ENCODE measurements at places on chromosomes 12 and 14. TPM values are rescaled to one million over a fixed set of nuclear protein-coding genes. Genes with fewer than 3 reads are reported as not detected.

DNA sequence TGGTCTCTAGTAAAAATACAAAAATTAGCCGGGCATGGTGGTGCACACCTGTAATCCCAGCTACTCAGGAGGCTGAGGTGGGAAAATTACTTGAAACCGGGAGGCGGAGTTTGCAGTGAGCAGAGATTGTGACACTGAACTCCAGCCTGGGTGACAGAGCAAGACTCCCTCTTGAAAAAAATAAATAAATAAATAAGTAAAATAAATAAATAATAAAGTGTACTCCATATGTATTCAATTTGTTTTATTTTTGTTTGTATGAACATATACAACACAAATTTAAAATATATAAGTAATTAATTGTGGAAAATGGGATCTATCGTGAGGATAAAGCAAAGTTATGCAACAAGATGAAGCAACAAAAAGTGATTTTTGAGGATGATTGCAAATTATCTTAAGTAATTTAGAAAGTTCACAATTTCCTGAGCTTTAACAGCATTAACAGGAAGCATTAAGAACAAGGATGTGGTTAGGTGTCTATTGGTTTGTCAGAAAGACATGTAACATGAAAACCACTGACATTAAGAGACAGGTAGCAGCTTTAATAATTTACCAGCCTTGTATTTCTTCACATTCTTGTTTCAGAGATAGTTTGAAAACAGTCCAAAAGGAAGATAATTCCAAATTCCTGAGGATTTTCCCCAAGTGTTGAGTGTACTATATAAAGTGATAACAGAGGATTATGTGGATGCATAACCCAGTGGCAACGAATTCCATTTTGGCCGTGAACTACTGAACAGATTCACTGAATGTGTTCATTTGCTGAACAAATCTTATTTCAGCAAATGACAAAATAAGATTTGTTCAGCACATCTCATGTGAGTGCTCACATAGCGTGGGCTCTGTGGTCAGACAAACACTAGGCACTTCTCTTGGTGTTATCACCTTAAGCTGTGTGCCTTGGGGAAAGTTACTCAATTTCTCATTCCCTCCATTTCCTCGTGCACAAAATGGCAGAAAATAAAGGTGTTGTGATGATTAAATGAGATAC, 68.6 kb upstream of the RESF1 start:
- H3K4me1 ChIP-seq, result no peaks in the 10 kb centered on the region
- no peak overlapping the region for H3K27ac ChIP-seq
- H3K27me3 ChIP-seq, result no peaks in the 10 kb centered on the region
- H3K36me3 ChIP-seq, result no peaks in the 10 kb centered on the region
- H3K4me3 ChIP-seq, result no peak overlapping the region

GRCh38 chr12:46400406-46400805, 27.8 kb upstream of the SLC38A2 start:
- H3K27me3 ChIP-seq, result no peaks in the 10 kb centered on the region
- DNase-seq, result no peak
- H3K4me1 ChIP-seq, result peaks cover 21% of the 10 kb centered on the region
- no peaks in the 10 kb centered on the region for H3K36me3 ChIP-seq

DNA sequence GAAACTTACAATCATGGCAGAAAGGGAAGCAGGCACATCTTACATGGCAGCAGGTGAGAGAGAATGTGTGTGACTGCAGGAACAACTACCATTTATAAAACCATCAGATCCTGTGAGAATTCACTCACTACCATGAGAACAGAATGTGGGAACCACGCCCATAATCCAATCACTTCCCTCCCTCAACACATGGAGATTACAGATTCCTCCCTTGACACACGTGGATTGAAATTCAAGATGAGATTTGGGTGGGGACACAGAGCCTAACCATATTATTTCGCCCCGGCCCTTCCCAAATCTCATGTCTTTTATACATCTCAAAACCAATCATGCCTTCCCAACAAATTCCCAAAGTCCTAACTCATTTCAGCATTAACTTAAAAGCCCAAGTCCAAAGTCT, 203.6 kb downstream of the C12orf75 start:
- DNase-seq, result no peak
- H3K27ac ChIP-seq, result no peak overlapping the region
- H3K27me3 ChIP-seq, result no peaks in the 10 kb centered on the region

DNA sequence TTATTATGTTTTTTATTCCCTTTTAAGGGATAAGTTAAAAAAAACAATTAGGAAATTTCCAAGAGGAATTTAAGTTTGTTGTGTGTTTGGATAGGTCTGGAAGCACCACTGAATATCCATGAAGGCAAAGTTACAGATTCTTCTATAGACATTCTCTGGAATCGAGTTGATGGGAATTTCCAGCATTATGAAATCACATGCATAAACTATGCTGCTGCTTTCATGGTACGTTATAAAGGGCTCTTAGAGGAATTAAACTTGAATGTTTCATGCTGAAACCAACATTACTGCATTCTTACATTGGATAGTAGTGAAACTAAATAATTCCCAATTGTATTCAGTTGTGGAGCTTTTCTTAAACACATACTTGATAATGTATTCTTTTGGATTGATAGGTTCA, 21.5 kb upstream of the PTPRQ start:
- no peaks in the 10 kb centered on the region for H3K27me3 ChIP-seq
- no peak overlapping the region for H3K27ac ChIP-seq
- H3K4me1 ChIP-seq, result no peaks in the 10 kb centered on the region
- no peaks in the 10 kb centered on the region for H3K36me3 ChIP-seq
- H3K4me3 ChIP-seq, result no peak overlapping the region

DNA sequence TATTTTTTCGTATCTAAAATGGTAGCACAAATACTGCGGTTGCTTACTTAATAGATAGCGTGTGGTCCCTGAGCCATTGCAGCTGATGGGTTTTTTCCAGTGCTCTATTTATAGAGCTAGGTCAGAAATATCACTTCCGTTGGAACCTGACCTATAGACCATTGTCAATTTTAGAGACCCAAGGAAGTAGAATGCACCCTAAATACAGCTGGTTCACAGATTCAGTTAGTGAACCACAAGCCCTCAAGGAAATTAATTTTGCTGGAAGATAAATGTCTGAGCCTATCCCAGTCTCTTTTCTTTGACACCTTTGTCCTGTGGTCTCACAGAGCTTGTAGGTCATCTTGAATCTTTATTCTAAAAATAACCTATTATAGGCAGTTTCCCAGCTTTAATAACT, 391.0 kb downstream of the ZFP36L1 start:
- no peak overlapping the region for H3K4me3 ChIP-seq
- H3K27me3 ChIP-seq, result no peaks in the 10 kb centered on the region
- DNase-seq, result no peak
- peaks cover 51% of the 10 kb centered on the region for H3K4me1 ChIP-seq

DNA sequence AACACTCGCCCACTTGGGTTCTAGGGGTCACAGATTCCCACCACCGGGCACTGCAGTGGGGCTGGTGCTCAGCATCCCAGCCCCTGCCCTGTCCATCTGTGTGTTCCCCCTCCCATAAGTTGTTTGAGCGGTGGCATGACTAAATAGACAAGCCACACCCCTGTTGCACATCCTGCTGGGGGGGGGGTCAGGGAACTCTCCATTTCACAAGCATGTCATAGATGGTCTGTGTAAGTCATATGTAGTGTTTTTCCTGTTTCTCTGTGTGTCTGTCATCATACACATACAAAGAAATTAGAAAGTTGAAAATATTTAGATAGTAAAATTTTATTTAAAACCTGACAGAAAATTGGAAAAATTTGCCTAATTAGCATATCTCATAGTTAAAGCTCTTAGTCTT, 270.2 kb downstream of the IPO8 start:
- H3K4me1 ChIP-seq, result peaks cover 9% of the 10 kb centered on the region
- DNase-seq, result no peak
- H3K27ac ChIP-seq, result no peak overlapping the region
- no peak overlapping the region for H3K4me3 ChIP-seq
- no peaks in the 10 kb centered on the region for H3K36me3 ChIP-seq

DNA sequence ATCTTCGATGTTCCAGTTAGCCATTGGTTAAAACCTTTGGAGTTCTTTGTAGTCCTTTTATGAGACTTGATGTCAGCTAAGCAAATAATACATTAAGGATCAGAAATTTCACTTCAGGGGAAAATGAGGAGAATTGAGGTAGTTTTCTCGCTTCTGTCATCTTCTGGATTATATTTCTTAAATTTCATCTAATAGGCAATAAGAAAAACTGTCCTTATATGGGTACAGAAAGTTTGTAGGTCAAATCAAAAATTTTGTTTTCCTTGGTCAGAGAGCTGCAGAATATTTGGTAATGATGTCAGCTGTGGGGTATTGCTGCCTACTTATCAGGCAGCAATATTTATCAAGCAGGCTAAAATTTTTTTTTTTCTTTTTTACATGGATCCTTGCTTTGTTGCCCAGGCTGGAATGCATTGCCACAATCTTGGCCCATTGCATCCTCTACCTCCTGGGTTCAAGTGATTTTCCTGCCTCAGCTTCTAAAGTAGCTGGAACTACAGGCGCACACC, 37.1 kb downstream of the RIMKLB start:
- no peak overlapping the region for H3K4me3 ChIP-seq
- no peak overlapping the region for H3K27ac ChIP-seq
- no peaks in the 10 kb centered on the region for H3K36me3 ChIP-seq

GRCh38 chr12:19970821-19971220, 397.5 kb upstream of the PDE3A start:
- H3K27ac ChIP-seq, result no peak overlapping the region
- no peaks in the 10 kb centered on the region for H3K27me3 ChIP-seq
- H3K36me3 ChIP-seq, result no peaks in the 10 kb centered on the region
- DNase-seq, result no peak
- no peaks in the 10 kb centered on the region for H3K4me1 ChIP-seq
- no peak overlapping the region for H3K4me3 ChIP-seq

- H3K4me3 ChIP-seq, result no peak overlapping the region
- no peak for DNase-seq
- H3K27ac ChIP-seq, result no peak overlapping the region
- H3K36me3 ChIP-seq, result peaks cover 36% of the 10 kb centered on the region
- H3K4me1 ChIP-seq, result peaks cover 16% of the 10 kb centered on the region
Observed at GRCh38 chr12:27385766-27386564, 53.3 kb downstream of the BMAL2 start.

GRCh38 chr12:122743895-122744525, 8.6 kb upstream of the DENR start:
- H3K27ac ChIP-seq, result no peak overlapping the region
- peaks cover 3% of the 10 kb centered on the region for H3K4me1 ChIP-seq
- no peaks in the 10 kb centered on the region for H3K36me3 ChIP-seq
- H3K27me3 ChIP-seq, result no peaks in the 10 kb centered on the region
- DNase-seq, result no peak
- H3K4me3 ChIP-seq, result no peak overlapping the region

GRCh38 chr12:45231515-45232145, 15.7 kb downstream of the ANO6 start:
- H3K27me3 ChIP-seq, result no peaks in the 10 kb centered on the region
- no peak overlapping the region for H3K4me3 ChIP-seq
- peaks cover 52% of the 10 kb centered on the region for H3K4me1 ChIP-seq
- H3K36me3 ChIP-seq, result peaks cover 10% of the 10 kb centered on the region
- peak overlapping the region; percentile 97 for H3K27ac ChIP-seq
- DNase-seq, result no peak

- no peaks in the 10 kb centered on the region for H3K36me3 ChIP-seq
- H3K27ac ChIP-seq, result peak overlapping the region; percentile 70
- DNase-seq, result no peak
- no peaks in the 10 kb centered on the region for H3K27me3 ChIP-seq
Observed at GRCh38 chr12:13178568-13179210, 17.8 kb upstream of the EMP1 start.

DNA sequence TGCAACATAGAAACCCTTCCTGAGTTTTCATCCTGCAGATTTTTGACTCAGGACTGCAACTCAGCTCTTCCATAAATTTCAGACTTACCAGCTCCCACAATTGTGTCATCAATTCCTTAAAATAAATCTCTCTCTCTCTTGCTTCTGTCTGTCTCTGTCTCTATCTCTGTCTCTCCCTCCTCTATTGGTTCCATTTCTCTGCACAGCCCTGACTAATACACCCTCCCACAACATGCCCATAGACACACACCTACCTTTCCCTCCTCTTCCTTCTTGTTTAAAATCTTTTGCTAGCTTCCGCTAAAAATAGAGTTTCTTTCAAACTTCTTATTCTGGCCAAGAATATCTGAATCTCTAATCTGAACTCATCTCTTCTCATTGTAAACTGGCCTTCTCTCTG, 22.9 kb upstream of the PTHLH start:
- H3K27me3 ChIP-seq, result no peaks in the 10 kb centered on the region
- H3K4me3 ChIP-seq, result no peak overlapping the region
- H3K36me3 ChIP-seq, result no peaks in the 10 kb centered on the region
- DNase-seq, result no peak
- no peak overlapping the region for H3K27ac ChIP-seq

DNA sequence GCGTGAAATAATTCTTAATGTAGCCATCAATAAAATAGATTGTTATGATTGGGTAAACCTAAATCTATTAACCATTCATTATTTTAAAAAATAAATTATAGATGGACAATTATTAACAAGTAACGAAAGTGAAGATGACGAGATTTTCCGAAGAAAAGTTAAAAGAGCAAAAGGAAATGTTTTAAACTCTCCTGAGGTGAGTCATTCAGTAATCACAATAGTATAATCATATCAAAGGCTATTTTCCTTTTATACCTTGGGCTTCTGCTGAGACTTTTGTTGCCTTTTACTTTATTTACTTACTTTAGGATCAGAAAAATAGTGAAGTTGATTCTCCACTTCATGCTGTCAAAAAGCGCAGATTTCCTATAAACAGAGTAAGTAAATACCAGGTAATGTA, 45.6 kb downstream of the FANCM start:
- H3K36me3 ChIP-seq, result no peaks in the 10 kb centered on the region
- no peaks in the 10 kb centered on the region for H3K27me3 ChIP-seq
- no peak overlapping the region for H3K4me3 ChIP-seq
- H3K27ac ChIP-seq, result no peak overlapping the region

GRCh38 chr12:39364196-39364595, 78.7 kb downstream of the KIF21A start:
- no peak overlapping the region for H3K27ac ChIP-seq
- H3K27me3 ChIP-seq, result no peaks in the 10 kb centered on the region
- DNase-seq, result no peak
- H3K4me3 ChIP-seq, result no peak overlapping the region
- no peaks in the 10 kb centered on the region for H3K36me3 ChIP-seq

Gene PPFIA2
- polyA plus RNA-seq, result not detected

Gene NFATC4
- 2.2 TPM for polyA plus RNA-seq

Gene FAM186B
- polyA plus RNA-seq, result 0.13 TPM

Gene ANO2
- 0.14 TPM for polyA plus RNA-seq

Gene DBX2
- polyA plus RNA-seq, result not detected

Gene GARIN6
- polyA plus RNA-seq, result not detected

Gene XRCC3
- polyA plus RNA-seq, result 10.3 TPM

Gene SPIC
- not detected for polyA plus RNA-seq

Gene GXYLT1
- 8.1 TPM for polyA plus RNA-seq

Gene ASB8
- 21.7 TPM for polyA plus RNA-seq

Gene FOXN4
- polyA plus RNA-seq, result not detected

Gene PRB3
- polyA plus RNA-seq, result not detected

Gene RNASE3
- polyA plus RNA-seq, result not detected

Gene RDH5
- 0.67 TPM for polyA plus RNA-seq
